ENCODE measurements at places on chromosomes 1 and 21.

DNA sequence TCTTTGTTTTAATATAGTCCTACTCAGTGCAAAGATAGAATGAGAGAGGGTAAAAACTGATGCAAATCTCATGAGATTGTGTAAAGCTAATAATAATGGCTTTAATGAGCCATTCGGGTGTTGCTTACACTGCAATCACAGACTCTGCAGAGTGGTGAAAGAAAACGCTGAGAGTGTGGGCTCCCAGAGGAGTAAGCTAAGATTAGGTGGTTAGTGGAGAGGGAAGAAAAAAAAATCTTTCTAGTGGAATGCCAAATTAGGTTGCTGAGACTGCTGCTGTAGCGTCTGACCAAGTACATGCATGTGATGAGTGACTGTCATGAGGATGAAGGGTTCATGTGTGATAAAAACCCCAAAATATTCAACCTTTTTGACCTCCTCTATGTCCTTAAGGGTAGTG is 645.9 kb upstream of the ADGRL4 start:
- no peak for DNase-seq

DNA sequence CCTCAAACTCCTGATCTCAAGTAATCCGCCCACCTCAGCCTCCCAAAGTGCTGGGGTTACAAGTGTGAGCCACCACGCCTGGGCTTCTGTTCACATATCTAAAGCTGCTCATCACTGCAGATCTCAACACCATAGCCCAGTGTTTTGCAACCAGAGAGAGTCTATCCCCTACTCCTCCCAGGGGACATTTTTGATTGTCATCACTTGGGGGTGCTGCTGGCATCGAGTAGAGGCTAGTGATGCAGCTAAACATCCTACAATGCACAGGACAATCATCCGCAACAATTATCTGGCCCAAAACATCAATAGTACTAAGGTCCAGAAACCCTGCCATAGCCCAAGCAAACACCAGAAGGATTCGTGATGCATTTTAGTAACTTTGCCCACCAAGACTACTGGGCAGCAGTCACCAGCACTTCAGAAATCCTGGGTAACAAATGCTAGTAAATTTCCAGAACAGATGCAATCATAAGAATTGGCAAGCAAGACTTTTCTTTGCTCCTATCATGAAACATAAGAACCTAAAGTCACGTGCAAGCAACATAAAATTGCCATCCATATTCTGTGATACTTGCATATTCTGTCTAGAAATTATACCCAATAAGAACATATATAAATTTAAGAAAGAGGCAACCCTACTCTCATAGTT is 159.2 kb downstream of the APP start:
- DNase-seq = no peak

GRCh38 chr1:183237046-183237445 is 51.0 kb downstream of the LAMC2 start:
- no peak for DNase-seq

DNA sequence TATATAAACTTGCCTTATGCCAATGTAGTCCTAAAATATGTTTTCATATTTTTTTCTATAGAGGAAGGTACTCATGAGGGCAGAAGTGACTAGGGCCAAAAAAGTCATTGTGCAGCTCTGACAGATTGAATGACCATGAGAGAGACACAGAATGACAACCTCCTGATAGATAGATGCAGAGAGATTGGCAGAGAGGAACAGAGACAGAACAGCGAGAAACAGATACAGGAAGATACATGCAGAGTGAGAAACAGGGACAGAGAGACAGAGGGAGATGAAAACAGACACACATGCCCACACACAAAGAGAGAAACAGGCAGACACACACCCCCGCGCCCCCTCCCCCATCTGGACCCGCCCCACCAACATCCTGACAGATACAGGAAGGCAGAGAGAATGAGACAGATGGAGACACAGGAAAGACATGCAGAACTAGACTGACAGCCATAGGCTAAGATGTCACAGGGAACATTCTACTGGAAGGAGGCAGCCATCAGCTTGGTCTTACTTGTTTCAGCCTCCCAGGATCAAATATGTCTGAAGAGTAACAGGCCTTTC is 211.1 kb downstream of the ST6GALNAC3 start:
- DNase-seq = no peak

GRCh38 chr21:31289702-31290101 is 54.4 kb downstream of the TIAM1 start:
- no peak for DNase-seq

GRCh38 chr1:160653620-160654016 is 6.8 kb upstream of the SLAMF1 start:
- no peak for DNase-seq

- no peak for DNase-seq
Observed at GRCh38 chr1:172421974-172422604, 1.6 kb downstream of the C1orf105 start.

DNA sequence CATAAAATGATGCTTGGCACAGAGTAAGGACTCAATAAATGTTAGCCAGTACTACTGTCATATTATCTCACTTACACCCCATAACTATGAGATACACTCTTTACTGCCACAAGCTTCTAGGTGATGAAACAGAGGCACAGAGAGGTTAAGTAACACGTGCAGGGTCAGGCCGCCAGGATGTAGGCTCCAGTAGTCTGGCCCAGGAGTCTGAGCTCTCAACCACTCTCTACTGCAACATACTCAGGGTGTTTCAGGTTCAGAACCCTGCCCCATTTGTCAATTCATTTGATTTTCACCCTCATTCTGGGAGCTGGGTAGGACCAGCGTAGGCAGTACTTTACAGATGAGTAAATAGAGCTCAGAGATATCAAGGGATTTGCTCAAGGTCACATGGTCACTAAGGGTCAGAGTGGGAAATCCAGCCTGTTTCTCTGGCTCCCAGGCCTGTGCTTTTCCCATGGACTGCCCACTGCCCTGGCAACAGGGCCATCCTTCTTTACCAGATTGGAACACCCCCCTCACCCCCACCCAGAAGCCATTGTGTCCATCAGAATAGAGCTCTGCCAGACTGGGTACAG is 21.2 kb downstream of the IQGAP3 start:
- no peak for DNase-seq

DNA sequence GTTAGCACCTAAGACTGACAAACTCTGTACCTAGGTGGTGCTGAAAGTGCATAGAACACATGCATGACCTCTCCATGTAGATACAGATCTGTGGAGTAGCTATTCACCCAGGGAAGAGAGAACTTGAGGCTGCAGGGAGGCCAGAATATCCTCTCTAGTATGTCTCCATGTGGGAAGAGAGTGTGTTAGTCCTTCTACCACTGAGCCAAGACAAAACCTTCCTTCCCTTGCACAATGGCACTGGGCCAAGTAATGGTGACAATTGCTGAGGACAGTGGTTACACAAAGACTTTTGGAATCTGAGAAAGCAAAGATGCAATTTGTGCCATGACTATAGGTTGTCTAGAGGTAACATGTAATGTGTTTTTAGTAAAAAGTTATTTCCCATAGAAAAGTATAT is 52.3 kb downstream of the C1orf198 start:
- no peak for DNase-seq

DNA sequence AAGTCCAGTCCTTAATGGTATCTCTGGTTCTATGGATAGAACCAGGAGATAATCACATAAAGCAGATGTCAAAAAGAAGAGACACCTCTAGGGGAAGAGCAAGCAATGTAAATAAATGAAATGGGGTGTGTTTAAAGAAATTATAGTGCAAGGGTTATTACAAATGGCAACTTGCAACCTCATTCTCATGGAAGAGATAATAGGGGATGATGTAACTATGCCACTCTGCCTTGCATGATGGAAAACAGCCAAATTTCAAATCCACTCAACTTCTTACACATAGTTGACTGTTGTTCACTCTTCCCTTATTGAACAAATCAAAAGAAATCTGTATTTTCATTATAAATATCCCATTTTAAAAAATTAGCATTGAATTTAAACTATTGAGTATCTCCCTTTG is 274.0 kb upstream of the TMPRSS15 start:
- no peak for DNase-seq

GRCh38 chr21:18899261-18899660 is 495.7 kb upstream of the TMPRSS15 start:
- DNase-seq = no peak

DNA sequence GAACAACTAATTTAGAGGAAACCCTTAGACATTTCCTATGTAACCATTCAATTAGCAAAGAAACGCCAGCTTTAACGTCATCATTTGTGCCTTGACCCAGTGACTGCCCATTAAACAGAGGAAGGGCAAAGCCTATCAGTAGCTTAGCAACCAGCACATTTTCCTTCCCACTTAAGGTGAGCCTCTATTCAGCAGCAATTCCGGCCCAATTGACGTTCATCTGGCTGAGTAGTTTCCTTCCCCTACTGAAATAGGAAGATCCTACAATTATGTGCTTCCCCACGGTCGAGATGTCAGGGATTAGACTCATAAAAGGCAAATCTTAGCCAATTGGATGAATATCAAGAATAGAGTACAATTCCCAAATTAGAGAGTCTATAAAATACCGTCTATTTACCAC is 482.1 kb upstream of the ADAMTS5 start:
- DNase-seq = no peak

DNA sequence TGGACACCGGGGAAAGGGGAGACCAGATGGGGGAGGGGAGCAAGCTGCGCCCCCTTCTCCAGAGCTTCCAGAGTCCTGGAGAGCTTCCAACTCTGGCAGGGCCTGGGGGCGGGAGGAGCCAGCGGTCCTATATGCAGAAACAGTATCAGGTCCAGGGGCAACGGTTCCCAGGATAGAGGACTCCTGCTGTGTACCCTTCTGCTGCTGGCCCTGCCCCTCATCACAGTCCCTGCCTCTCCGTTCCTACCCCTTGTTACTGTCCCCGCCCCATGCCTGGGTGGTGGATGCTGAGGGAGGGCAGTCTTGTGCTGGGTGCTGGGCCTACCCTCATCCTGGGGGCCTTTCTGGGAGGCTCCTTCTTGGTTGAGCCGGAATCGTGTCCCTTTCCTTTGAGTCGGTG is 19.2 kb upstream of the PEX10 start:
- no peak for DNase-seq

DNA sequence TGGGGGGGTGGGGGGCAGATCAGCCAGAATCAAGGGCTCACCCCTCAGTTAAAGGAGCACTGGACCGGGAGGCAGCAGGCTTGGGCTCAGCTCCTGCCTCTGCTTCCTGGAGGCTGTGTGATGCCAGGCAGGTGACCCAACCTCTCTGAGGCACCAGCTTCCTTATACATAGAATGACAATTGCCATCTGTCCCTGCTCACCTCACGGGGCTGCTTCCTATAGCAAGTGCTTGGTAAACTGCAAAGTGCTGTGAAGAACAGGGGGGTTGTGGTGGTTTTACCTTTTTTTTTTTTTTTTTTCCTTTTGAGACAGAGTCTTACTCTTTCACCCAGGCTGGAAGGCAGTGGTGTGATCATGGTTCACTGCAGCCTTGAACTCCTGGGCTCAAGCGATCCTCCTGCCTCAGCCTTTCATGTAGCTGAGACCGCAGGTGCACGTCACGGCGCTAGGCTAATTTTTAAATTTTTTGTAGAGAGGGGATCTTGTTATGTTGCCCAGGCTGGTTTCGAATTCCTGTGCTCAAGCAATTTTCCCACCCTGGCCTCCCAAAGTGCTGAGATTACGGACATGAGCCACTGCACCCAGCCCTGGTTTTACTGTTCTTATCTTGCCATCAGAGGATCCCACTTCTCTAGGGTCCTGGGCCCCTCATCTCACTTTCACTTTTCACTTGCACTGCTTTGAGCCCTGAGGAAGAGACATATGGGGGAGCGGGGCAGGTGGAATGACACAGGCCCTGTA is 11.6 kb downstream of the KCNQ4 start:
- DNase-seq = no peak

GRCh38 chr1:178944729-178945128 is 73.9 kb upstream of the ANGPTL1 start:
- DNase-seq = no peak

DNA sequence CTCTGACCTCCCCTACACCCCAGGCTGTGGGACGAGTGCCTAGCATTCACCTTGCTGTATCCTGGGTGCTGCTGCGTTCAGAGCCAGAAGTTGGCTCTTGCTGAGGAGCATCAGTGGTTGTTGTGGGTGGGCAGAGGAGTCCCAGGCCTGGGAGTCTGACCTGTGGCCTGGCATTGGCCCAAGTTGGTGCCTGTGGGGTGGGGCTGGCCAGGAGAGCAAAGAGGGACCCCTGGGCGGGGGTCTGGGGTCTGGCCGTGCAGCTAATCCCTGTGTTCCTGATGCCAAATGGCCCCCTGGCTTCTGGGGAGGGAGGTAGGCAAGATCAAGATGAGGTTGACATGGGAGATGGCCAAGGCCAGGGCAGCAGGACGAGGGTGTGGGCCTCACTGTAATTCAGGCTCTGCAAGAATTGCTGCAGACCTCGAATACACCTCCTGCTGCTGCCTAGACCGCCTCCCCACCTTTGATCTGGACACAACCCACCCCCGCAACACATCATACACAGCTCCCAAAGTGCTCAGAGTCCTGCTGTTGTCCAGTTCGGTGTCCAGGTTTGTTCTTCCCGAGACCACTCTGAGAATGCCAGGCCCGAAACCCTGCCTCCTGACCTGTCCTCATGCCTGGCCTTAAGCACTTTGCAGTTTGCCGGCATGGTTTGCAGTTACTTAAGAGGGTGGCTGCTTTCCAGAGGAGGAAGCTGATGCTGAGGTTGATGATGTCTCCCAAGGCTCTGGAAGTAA is 28.7 kb downstream of the CDK18 start:
- DNase-seq = no peak

DNA sequence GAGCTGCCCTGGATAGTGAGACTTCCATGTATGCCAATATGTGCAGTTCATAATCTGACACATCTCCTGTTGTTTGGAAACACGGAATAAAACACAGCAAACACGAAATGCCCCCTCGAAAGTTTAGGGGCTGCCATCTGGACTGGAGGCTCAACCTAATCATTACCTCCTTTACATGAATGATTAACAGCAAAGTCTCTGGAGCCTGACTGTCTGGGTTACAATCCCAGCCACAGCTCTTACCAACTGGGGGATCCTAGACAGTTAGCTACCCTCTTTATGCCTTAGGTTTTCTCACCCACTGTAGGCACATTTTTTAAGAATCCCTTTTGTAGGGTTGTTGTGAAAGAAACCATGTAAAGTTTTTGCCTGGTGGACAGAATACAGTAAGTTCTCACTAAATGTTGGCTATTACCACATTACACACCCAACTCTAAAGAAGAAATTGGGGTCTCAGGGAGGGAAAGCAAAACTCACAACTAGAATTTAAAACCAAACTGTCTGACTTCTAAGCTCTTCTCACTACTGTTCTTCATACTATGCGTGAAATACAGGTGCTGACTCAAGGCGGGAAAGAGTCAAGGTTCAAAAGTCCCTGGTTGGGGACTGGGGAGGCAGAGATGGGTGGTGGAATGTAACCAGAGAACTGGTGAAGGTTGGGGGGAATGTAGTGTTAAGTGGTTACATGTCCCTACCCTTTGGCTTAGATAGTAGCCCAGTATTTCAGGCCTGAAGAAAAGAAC is 24.2 kb downstream of the CYP4A22 start:
- no peak for DNase-seq
